Fibroblast of skin of right quadriceps (primary cell): ENCODE measurements at places on chromosomes 13 and 19.

GRCh38 chr13:94433055-94433961 lies 46.2 kb downstream of the DCT start:
- no peak for DNase-seq

- no peak for DNase-seq
These were observed 4.3 kb upstream of the PDE4A start for GRCh38 chr19:10416083-10416379.

DNA sequence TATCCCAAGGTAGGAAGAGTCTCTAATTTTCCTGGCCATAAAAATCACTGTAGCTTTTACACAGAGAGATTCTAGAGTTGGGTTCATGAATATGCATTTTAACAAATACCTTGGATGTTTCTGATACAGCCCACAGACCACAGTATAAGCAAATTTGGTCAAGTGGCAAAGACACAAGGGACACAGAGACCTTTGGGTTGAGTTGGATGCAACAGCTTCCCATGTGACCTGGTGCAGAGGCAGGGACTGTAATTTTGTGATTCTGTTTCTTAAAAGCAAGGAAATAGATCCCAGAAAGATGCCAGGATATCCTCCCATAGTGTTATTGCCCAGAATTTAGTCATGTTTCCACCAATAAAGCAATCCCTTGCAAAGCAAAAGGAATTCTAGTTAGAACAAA lies 27.0 kb downstream of the FPR3 start:
- no peak for DNase-seq

- DNase-seq: no peak
These were observed 541.7 kb downstream of the FGF9 start for GRCh38 chr13:22212576-22212975.

DNA sequence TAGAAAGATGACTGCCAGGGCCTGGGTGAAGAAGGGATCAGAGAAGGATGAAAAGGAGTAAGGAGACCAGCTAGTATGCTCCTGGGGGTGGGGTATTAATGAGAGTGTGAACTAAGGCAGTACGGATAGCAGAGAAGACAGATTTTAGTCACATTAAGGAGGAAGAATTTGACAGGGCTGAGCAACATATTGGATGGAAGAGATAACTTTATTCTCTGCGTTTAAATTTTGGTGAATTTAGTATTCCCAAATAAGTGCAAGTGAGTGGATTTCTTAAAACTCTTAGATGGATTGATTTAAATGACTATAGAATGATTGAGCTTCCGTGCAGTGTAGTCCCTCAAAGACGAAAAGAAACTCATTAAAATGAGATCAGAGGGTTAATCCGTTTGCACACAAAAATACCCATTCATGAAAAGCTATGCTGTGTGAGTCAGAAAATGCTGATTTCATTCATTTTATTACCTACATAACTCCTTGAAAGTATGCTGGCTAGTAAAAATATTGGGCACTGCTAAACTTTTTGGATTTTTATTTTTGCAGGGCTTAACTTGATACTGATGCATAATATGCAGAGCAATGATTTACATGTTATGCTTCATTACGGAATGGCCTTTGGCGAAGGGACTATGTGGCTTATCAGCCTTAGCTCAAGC lies 54.1 kb downstream of the WDFY2 start:
- DNase-seq: peak; percentile 74

GRCh38 chr19:49064029-49064629 lies 489 bp downstream of the NTF4 start:
- no peak for DNase-seq

GRCh38 chr13:105346141-105346775 lies 1189.2 kb downstream of the EFNB2 start:
- peak; percentile 84 for DNase-seq

DNA sequence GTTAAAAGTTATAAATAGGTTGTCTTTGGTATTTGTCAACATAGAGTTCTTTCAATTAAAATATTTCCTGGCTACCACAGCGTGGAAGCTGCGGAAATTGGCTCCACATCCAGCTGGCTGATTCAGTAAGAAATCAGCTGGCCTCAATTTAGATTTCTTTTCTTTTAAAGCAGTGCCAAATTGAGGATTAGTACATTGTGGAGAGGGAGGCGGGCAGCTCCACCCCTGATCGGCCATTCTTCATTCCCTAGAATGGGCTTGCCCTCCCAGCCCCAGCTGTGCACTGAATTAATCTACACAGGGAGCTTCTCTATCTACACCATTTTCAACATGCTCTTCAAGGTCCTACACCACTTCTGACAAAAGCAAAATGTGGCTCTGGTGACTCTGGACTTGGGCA lies 624.8 kb downstream of the DACH1 start:
- DNase-seq: peak; percentile 3
